ENCODE measurements at places on chromosomes 2 and 18.

DNA sequence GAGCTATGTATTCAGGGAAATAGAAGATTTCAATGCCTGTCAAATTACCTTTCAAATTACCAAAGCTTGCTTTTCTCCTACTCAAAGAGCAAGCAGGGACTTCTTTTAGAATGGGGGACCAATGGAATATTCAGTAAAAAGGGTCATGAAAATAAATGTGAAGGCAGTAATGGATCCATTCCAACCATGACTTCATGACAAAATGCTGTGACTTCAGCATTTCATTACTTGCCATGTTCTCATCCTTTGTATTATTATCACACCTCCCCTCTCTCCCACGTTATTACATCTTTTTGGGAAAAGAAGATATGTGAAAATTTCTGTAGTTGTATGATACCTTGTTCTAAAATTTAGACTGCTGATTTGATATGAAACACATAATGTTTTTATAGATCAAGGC lies 864.0 kb upstream of the FSHR start:
- no peak for DNase-seq

GRCh38 chr2:133303150-133303549 lies 265.1 kb downstream of the NCKAP5 start:
- DNase-seq = no peak

DNA sequence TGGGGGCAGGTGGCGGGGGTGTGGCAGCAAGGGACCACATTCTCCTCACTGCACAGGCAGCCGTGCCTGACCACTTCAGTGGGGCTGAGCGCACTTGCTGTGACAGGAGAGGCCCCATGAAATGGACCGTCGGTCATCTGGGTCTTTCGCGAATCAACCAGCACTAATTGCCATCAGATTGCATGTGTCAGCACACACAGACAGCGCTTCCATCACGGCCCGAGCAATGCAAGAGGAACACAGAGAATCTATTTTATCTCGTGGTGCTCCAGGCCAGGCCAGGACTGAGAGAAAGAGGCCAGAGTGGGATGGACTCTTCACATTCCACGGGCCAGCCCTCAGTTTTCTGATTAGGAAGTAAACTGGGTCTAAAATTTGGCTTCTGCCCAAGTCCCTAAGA lies 87.0 kb downstream of the EIPR1 start:
- DNase-seq = no peak

DNA sequence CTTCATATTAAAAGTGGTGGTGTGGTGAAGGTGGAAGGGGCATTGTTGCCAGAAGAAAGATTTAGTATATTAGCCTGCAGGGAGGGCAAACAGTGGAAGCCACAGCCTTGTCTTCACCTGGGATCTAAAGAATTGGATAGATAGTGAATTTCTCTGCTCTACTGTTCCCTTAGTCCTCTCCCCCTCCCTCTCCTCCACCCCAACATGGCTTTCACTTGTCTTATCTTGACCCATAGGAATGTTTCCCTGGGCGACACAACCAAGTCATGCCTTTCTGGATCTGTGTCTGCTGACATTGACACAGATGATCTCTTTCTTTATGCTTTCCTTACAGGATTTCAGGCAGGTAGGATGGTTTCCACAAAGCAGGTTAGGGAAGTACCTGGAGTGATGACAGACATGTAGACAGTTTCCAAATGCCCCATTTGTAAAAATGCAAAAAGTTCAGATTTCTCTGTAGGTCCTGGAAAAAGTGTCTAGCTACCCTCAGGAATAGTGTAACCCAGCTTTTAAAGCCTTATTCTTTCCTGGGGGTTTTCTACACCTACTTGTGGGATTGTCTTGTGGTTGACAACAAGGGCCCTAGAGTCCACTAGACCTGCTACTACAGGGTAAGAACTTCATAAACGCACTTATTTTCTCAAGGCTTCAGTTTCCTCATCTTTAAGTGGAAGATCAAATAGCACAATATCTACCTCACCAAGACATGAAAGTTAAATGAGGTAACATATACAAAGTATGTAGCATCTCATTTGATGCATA lies 184.2 kb upstream of the SP5 start:
- DNase-seq = no peak

DNA sequence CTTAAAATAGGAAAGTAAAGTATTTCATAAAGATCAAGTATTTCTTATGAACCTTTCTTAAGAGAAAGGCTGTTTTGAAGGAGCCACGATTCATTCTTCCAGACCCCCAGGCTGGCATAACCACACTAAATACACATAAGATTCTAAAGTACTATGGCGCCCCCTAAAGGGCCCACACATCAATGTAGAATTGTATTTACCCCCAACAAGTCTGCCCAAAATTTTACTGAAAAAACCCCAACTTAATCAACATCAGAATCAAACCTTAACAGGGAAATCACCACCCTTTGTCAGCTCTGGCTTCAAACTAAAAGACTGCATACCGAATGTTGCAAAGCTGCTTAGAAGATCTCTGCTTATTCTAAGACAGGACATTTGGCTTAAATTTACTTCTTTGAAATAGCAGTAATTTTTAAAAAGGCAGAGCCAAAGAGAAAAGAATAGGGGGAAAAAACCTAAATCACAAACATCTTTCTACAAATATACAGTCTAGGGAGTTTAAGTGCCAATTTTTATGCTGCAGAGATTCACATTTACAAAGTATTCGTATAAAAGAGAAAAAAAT lies 20.4 kb upstream of the BCL2 start:
- no peak for DNase-seq

- no peak for DNase-seq
Observed at GRCh38 chr2:159933727-159934049, 128.7 kb downstream of the PLA2R1 start.

DNA sequence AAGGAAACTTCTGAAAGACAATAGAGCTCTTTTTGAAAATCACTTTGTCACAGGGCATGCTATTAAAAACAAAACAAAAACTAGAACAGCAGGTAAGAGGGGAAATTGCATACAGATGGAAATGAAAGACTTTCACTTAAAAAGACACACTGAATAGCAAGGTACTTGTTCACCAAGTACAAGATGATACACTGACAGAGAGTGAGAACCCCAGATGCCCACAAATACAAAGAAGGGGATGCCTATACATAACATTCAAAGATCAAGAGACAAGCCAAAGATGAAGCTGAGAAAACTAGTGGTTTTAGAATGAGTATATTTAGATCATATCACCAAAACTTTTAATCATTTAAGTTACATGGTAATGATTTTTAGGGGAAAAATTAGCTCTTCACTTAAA lies 60.7 kb downstream of the ASXL2 start:
- DNase-seq = no peak

GRCh38 chr18:74990563-74991081 lies 218.3 kb downstream of the PTGR3 start:
- no peak for DNase-seq

DNA sequence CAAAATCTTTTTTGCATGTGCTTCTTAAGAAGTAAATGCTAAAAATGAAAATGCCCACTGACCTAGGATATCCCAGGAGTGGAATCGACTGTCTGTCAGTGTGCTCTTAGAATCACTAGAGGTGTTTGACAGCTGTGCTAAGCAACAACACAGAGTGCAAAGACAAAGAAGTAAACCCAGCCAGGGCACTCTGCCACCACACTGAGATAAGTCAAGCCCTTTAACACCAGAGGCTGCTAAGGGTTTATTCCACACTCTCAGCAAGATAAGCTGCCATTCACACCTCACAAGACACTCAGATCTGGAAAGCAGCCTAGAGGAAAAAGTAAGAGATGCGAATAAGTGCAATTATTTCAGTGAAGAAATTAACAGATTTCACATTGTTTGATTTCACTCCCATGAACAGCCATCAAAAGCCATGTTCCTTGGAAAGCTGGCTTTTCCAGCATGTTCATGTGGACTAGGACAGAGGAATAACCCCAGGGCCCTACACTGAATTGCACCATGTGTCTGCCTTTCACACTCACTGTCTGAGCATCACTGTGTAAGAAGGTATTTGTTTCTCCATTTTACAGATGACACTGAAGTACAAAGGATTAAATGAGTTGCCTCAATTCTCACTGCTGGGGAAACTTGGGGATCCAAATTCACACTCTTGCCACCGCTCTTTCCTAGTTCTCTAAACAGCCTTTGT lies 6.0 kb upstream of the BMP10 start:
- DNase-seq = no peak

DNA sequence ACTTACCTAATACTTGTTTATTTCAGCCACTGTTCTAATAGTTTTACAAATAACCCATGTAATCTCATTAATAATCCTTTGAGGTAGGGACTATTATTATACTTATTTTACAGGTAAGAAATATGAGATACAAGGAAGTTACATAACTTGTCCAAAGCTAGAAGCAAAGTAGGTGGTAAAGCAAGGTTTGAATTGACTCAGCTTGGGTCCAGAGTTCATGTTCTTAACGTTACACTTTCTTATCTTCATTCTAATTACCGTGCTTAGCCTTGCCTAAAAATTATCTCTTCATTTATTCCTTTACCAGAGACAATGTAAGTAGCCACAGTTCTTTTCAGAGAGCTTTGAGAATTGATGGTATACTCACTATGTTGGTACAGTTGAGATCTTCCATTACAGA lies 743.6 kb downstream of the KCNJ3 start:
- no peak for DNase-seq

- DNase-seq = peak; percentile 70
Observed at GRCh38 chr2:3465844-3466481, 53.4 kb downstream of the ADI1 start.

DNA sequence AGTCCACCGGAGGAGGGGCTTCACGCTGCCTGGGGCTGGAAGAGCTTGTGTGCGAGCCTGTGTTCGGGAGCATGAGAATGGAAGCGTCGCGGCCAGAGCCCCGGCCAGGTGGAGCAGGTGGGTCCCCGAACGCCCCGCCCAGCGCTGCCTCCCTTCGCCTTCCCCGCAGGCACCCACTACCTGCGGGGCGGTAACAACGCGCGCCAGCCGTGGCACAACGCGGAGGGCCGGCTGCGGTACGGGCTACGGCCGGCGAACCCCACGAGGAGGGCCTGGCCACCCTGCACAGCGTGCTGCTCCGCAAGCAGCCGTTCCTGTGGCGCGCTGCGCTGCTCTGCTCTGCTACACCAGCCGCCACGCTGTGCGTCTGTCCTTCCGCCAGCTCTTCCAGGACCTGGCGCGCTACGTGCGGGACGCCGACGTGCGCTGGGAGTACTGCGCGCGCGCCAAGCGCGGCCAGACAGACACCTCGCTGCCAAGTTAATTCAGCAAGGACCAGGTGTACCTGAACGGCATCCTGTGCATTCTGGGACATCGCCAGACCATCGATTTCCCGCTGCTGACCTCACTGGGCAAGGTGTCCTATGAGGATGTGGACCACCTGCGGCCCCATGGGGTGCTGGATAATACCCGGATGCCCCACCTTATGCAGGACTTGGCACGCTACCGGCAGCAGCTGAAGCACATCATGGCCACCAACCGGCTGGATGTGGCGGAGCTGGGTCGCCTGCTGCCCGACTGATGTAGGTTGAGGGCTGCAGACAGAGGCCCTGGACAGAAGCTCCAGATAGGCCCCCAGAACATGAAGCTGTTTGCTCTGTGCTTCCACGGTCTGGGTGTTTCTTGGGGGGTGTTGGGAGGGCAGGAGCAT lies 200.6 kb downstream of the NAPG start:
- DNase-seq = no peak

DNA sequence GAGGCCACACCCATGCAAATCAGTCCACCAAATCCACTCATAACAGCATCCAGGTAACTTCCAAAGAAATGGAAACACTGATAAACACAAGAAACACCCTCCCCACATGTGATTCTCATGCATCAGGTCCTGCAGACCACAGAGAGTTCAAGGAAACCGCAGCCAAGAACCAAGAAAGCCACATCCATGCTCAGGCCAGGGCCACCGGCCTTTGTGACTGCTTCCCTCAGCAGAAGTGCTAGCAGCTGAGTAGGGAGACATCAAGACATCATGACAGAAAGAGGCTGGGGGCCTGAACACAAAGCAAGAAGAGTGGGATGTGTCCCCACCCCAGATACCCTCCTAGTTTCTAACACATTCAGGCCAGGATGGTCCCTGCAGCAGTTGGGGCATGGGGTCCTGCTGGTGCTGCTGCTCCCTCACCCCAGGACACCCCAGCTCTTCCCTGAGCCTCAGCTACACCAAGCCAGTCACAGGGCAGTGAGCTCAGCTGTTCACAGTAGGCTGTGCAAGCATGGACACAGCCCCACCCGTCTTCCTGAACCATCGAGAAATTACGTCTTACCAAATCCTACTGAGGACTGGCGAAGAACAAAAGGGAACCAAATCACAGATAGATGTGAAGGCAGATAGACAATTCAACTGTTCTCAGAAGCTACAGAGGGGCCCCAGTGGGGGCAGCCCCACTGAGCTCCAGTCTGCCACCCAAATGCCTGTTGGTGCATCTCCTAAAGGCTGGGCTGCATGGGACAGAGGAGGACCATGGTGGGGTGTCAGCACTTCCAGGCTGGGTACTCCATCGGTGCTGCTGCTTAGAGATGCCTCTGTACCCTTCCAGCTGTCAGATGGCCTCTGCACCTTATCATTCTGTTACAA lies 60.9 kb downstream of the HDAC4 start:
- no peak for DNase-seq

GRCh38 chr2:96575785-96576456 lies 39.4 kb downstream of the ARID5A start:
- no peak for DNase-seq

DNA sequence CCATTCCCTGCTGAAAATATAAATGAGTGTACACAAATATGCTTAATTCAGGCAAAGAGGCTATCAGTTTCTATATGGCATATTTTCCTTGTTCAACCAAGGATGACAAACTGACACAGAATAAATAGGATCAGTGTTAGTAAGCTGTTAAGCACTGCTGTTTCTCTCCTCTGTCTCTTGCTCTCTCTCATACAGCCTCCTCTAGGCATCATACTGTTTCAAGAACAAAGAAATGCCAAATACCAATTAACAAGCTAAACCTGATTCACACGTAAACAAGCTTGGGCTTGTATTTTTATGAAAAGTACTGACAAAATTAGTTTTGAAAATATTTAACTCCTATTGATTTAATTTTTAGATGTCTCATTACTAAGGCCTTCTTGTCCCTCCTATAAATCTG lies 1027.2 kb upstream of the ACVR2A start:
- DNase-seq = no peak

- no peak for DNase-seq
Observed at GRCh38 chr2:237565974-237566373, 400 bp upstream of the PRLH start.

DNA sequence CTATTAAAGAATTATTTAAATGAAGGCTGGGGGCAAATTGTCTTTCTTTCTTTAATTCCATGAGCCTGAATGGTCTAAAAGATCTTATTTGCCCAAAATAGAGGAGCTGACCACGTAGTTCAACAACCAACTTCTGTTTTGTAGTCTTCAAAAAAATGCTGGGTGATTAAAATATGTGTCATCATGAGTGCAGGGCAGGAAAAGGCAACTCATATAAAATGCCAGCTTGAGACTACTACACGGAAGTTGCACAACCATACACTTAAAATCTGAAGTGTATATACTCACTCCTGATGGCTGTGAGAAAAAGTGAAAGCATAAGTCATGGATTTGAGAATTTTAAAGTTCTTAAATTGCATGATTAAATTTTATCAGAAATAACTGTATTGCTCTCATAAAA lies 210.9 kb downstream of the DYM start:
- DNase-seq = peak; percentile 67

GRCh38 chr2:73920577-73921545 lies 5.8 kb upstream of the DGUOK start:
- DNase-seq = no peak

GRCh38 chr2:112910865-112911264 lies at the start of gene IL37:
IL37 (plus strand) TSS chr2:112911165; CDS start chr2:112913013, 1,848 bp downstream.
- no peak for DNase-seq
